ENCODE measurements at places on chromosomes 1 and 21.

DNA sequence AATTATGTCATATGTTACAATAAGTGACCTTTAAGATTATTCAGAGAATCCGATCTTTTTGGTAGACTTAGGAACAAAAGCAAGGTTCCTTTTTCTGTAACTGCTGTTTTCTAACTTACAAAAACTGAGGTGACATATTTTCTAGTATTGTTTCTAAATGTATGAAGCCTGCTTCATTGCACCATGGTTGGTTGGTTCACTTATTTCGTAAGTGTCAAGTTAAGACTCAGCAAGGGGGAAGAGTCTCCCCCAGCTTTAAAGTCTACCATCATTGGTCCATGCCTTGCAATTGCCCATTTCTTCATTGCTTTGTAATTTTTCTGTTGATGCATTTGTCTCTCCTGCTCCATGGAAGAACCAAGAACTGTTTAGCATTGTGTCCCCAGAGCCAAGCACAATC is 136.9 kb downstream of the DISC1 start:
- peak; percentile 44 for DNase-seq

DNA sequence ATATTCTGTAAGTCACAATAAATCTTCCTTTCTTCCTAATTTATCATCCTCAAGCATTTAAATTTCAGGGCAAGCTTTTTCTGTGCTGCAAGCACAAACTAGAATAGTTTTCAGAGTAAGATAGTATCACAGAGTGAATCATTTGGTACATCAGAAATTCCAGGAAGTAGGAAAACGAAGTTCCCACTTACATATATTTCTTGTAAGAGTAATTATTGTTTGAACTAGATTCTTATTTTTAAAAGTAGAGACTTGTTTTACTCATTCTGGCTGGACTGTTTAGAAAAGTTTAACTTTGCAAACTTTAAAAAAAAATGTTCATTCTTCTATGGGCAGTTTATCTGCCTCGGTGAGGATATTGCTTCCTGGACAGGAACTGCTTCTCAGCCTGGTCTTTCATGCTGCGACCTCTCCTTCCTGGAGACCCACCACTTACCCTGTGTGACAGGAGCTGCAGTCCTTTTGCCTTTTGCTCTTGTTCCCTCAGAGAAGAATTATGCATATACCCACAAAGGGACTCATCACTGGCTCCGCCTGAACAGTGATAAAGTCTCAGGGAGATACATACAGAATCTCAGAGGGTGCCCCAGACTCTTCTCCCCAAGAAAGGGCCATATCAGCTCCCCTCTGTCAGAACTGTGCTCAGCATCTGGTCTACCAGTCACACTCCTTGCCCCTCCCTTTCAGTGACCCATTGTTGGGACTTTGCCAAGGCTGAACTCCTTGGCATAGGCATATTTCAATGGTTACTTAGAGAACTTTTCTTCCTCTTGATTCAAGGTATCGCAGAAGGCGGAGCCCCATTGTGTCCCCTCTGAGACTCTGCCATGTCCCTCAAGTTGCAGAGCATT is 102.7 kb upstream of the CD55 start:
- peak; percentile 81 for DNase-seq

- no peak for DNase-seq
These were observed 427 bp downstream of the FAM3B start for GRCh38 chr21:41317063-41317392.

DNA sequence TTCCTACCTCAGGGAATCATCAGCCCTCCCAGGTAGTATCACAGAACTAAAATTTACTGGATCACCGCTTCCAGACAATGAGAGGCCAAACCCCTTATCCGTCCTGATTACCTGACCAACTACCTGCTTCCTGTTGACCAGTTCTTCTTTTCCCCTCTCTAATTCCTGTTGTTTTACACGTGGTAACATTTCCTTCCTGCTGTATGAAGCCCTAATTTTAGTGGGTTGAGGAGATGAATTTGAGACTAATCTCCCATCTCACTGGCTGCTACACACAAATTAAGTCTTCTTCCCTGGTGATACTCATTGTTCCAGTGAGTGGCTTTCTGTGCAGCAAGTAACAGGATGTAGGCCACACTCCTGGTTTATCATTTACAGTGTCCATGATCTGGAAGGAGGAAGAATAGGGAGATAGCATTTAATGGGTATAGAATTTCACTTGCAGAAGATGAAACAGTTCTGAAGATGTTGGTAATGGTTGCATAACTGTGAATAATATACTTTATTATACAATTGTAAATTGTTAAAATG is 2112.9 kb downstream of the NCAM2 start:
- no peak for DNase-seq

- no peak for DNase-seq
These were observed 96.0 kb upstream of the GNG4 start for GRCh38 chr1:235745503-235746136.

GRCh38 chr21:34813266-34813894 is 144.6 kb downstream of the CLIC6 start:
- no peak for DNase-seq

DNA sequence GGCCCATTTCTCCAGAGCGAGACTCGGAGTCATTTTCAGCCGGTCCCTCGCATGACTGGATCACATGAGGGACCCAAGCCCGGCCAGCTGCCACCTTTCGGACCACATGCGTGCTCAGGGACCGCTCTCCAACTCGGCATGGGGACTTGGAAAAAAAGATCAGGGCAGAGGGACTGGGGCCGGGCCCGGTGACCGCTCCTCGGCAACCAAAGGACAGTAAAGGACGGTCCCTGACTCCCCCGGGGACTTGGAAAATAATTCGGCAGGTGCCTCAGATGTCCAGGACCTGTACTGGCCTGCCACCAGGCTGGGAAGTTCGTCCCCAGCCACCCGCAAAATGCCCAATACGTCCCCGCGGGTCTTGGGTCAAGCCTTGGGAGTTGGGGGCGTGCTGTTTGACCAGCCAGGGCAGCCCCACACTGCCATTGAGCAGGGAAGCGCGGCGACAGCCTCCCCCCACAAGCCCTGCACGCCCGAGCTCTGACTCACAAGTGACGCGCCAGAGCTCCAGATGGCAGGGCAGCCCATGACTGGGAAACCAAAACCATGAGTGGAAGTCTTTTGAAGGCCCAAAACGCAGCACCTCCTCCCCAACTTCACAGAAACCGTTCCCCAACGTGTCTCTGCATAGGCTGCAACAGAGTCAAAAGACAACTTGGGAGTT is 134.5 kb downstream of the LIPI start:
- no peak for DNase-seq

DNA sequence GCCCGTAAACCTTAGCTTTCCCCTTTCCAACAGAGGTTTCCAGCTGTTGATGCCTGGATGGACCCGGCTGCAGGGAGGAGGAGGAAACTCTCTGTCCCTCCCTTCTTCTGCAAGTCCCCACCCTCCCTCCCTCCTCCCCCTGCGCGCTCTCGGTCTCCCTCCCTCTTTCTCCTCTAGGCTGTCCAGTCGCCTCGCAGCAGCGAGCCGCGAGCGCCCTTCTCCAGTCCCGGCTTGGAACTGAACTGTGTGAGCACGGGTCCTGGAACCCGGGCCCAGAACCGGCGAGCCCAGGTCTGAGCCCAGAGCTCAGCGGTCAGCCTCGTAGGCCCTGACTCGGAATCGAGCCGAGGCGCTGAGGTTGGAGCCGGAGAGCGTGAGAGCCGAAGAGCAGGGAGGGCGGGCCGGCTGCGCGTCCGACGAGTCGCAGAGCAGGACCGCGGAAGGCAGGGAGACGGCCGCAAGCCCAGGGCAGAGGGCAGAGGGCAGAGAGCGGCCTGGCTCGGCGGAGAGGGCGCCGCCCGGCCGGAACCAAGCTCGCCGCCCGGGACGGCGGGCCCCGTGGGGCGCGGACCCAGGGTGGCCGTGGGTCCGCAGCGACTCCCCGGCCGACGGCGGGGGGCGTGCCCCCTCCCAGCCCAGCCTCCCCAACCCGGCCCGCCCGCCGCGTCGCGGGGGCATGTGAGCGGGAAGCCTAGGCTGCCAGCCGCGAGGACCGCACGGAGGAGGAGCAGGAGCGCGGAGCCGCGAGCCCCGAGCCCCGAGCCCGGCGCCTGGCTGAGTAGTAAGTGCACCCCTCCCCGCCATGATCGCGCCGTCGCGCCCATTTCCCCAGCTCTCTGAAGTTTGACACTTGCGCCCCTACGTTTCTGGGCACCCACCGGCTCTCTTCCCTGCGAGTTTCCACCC is at the start of gene SOX13:
TSS of gene SOX13 (plus strand) at position 185 of the 906 bp plus-strand sequence. CDS start 39,801 bp downstream, outside the sequence.
- peak; percentile 76 for DNase-seq

- DNase-seq, result no peak
These were observed 40.6 kb downstream of the TYW3 start for GRCh38 chr1:74773582-74773981.

GRCh38 chr1:71339238-71339637 is 258.4 kb upstream of the ZRANB2 start:
- peak; percentile 12 for DNase-seq

- no peak for DNase-seq
These were observed 37.3 kb upstream of the SYT14 start for GRCh38 chr1:209900734-209901133.

GRCh38 chr21:38295997-38296764 is 39.4 kb downstream of the KCNJ15 start:
- no peak for DNase-seq

GRCh38 chr21:43817157-43818086 is 28.0 kb downstream of the RRP1 start:
- no peak for DNase-seq

- peak; percentile 44 for DNase-seq
These were observed 410.1 kb upstream of the PLXNA2 start for GRCh38 chr1:208654241-208654640.

DNA sequence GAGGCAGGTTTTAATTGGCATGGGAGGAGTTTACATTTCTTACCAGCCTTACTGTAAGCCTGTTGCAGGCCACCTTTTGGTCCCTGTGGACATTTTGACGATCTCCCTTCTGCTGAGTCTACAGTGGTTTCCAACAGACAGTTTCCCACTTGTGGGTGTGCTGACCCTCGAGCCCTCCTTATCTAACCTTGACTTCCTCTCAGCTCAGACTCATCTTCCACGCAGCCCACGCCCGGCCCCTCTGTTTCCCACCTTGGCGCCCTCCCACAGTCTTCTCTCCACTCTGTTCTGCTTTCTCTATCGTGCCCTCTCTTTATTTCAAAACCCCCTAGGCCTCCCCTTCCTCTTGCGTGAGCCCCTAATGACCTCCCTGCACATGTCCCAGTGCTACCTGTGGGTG is 6.1 kb upstream of the ARL8A start:
- peak; percentile 52 for DNase-seq

GRCh38 chr1:228998179-228998578 is 262.9 kb downstream of the RHOU start:
- no peak for DNase-seq
